Right lung (tissue), 10 donors: ENCODE measurements at places on chromosomes 5 and 9.

GRCh38 chr5:138752341-138752950 is 779 bp upstream of the CTNNA1 start:
- DNase-seq: no peak

DNA sequence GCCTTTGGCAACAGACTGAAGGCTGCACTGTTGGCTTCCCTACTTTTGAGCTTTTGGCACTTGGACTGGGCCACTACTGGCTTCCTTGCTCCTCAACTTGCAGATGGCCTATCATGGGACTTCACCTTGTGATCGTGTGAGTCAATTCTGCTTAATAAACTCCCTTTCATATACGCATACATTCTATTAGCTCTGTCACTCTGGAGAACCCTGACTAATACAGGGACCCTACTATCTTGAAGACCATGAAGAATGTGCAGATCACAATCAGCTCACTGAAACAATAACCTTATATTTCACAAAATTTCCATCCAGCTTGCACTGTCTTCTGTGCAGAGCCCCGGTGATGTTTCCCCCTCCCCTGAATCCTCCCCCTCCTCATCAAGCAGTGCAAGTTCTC is 39.8 kb downstream of the TMEM215 start:
- DNase-seq: no peak

- no peak for DNase-seq
These were observed 99.5 kb downstream of the FBXW11 start for GRCh38 chr5:171906703-171907590.

- no peak for DNase-seq
These were observed 63.0 kb upstream of the ADAMTSL1 start for GRCh38 chr9:18410983-18411382.

DNA sequence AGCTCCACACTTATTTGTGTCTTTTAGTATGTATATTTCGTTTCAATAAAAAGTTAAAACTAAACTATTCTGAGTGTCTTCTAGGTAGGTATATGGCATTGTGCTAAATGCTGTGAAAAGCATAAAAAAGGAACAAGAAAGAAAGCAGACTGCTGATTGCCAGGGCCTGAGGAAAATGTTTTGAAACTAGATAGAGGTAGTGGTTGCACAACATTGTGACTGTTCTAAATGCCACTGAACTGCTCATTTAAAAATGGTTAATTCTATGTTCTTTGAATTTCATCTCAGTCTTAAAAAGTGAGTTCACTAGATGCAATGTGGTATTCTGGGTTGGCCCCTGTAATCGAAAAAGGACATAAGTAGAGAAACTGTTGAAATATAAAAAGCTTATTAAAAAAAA is 2.6 kb upstream of the ALAD start:
- DNase-seq: no peak

DNA sequence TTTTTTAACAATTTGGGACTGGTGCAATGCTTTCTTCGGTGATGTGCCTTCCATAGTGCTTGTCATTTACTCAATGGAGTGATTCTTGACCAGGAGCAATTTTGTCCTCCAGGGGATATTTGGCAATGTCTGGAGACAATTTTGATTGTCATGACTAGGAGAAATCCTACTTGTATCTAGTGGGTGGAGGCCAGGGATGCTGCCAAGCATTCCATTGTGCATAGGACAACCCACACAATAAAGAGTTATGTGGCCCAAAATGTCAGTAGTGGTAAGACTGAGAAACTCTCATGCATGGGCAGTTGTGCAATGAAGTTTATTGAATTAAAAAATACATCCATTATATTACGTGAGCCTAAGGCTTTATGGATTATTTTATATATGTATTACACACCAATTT is 70.5 kb downstream of the FOCAD start:
- DNase-seq: no peak

- DNase-seq: no peak
These were observed 279.8 kb upstream of the POU5F2 start for GRCh38 chr5:94021246-94021645.

- no peak for DNase-seq
These were observed 8.2 kb upstream of the DOCK2 start for GRCh38 chr5:169628892-169629291.

GRCh38 chr5:160788102-160788660 is 63.8 kb downstream of the ATP10B start:
- DNase-seq: no peak

DNA sequence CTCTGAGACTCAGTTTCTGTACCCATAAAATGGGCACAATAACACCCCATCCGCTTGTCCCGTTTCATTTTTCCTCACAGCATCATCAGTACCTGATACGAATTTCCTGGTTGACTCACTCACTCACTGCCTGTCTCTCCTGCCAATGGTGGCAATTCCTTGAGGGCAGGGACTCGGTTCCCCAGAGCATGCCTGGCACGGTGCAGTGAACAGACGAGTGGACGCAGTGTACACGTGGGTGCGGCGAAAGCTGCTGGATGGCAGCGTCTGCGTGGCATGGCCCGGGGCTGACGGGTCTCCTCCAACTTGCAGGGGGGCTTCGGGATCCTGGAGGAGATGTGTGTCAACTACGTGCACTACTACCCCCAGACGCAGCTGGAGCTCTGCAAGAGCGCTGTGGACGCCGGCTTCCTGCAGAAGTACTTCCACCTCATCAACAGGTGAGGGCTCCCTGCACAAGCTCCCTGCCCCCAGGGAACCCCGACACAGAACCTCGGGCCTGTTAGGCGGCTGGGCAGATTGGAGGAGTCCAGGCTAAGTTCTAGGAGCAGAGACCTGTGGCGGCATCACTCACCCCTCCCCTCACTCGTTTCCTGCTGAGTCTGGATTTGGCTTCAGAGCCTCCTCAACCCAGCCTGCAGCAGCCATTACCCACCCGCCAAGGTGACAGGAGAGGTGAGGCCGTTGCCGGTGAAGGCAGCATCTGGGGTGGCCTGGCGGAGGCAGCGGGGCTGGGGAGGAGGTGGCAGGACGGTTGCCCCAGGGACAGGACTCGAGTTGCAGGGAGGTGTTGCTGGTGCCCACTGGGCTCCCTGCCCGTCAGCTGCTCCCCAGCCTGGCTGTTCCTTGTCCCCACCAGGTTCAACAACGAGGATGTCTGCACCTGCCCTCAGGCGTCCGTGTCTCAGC is 20.3 kb downstream of the DBH start:
- DNase-seq: no peak
